ENCODE measurements at places on chromosomes 1 and 21.
A peak's percentile ranks its signal among the peaks of the same experiment; 100 is the strongest.

DNA sequence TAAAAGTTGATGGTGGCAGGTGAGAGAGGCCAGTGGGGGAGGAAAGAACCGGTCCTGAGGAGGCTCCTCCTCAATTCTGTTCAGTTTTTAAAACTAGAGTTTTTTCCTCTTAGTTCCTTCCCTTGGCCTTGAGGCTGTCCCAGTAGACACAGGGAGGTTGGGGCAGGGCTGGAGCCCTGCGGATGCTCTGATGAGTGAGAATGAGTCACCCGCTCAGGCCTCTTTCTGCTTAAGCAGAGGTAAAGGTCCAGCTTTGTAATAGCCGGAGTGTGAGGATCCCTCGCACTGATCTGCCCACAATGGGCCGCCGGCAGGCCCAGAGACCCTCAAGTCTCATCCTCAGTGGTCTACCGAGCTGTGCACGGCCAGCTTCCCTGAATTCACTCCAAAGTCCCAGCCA, 49.6 kb upstream of the IRF2BP2 start:
- peak; percentile 6 for DNase-seq

DNA sequence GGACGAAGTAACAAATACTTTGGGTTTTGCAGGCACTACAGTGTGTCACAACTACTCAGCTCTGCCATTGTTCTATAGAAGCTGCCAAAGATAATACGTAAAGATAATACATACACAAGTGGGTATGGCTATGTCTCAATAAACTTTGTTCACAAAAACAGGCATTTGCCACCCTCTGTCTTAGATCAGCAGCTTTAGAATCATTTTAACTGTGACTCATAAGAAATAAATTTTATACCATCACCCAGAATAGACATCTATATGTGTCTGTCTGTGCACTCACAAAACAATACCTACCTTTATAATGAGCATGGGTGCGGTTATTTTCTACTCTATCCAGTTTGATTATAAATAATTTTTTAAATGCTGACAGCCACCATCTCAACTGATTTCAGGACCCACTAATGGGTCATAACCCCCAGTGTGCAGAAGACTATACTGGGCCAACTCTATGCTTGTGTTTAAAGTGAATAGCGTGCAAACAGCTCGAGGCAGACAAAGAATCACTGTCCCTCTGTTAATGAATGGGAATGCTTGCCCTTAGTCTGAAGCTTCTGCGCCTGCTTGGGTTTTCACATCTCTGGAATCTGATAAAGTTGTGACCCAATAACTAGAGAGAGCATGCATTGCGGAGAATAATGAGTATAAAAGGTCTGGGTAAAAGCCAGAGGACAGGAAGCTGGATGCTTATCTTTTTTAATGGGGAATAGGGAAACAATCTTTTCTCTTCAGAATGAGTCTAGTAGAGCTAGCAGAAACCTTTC, 216.2 kb downstream of the PLPP3 start:
- no peak for DNase-seq

GRCh38 chr1:47611992-47612391, 174.1 kb downstream of the FOXD2 start:
- DNase-seq, result no peak

- no peak for DNase-seq
These were observed 690.6 kb upstream of the ZP4 start for GRCh38 chr1:238581332-238581731.

DNA sequence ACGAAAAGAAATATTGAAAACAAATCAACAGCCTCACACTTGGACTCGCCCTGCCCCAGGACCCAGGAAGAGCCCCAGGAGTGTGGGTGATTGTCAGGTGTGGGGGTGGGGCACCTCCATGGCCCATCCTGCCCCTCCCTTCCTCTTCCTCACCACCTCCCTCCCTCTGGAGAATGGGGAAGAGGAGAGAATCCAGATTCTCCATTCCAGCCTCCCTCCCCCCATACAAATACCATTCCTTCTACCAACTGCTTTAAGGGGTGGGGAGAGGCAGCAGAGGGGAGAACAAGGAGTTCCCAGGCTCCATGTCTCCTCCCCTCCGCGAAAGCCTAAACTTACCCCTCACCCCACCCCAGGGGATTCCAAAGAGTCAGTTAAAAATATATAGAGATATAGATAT, 36.7 kb downstream of the MEF2D start:
- no peak for DNase-seq

DNA sequence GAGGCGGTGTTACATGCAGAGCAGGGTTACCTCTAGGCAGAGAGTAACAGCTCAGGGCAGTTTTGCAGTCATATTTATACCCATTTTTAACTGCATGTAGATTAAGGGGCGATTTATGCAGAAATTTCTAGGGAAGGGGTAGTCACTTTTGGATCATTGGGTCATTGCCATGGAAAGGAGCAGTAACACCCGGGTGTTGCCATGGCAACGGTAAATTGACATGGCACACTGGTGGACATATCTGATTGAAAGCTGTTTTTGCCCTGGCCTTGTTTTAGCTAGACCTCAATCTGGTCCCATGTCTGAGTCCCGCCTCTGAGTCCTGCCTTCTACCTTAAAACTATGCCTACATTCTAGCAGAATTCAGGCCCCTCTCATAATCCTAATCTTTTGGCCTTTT, 11.8 kb upstream of the USP1 start:
- no peak for DNase-seq

DNA sequence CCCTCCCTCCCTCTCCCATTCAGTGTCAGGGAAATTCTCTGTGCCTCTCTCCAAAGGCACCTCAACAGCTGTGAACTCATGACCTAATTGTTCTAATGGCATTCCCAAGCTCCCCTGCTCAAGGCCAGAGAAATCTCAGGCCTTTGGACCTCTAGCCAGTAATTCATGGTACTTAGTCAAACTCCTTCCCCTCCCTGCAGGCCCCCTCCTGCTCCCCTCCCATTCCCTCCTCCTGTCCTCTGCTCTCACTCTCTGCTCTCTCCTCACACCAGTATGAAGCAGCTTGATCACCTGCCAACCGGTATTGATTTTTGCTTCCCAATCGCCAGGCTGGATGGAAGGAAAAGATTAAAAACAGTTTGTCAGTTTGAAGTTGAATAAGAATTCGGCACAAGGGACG, 370.5 kb upstream of the PBX1 start:
- no peak for DNase-seq

- no peak for DNase-seq
These were observed 21.9 kb downstream of the RAB3B start for GRCh38 chr1:51968632-51969031.

GRCh38 chr1:210800301-210800700, 333.6 kb downstream of the KCNH1 start:
- DNase-seq, result no peak

- DNase-seq, result no peak
These were observed 16.0 kb upstream of the POU3F1 start for GRCh38 chr1:38062361-38063288.

DNA sequence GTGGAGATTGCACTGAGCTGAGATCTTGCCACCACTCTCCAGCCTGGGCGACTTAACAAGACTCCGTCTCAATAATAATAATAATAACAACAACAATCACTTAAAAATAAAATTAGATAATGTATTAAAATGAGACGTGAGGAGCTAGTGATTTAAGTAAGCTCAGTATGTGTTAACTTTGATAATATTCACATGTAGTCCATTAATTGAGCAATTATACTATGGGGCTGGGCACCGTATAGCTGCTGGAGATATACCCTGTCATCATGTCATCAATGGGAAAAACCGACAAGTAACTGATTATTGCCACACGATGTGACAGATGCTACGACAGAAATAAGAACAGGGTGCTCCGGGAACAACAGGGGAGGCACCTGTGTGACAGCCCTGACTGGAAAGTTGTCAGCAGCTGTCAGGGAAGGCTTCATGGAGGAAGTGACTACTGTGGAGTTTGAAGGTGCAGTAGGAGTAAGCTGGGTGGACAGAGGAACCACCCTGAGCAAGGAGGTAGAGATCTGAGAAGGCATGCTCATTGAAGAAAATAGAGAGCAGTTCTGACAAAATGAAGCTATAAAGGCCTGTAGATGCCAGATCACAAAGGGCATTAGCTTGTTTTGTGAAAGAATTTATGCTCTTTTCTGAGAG, 924 bp upstream of the CAMSAP2 start:
- DNase-seq, result no peak

DNA sequence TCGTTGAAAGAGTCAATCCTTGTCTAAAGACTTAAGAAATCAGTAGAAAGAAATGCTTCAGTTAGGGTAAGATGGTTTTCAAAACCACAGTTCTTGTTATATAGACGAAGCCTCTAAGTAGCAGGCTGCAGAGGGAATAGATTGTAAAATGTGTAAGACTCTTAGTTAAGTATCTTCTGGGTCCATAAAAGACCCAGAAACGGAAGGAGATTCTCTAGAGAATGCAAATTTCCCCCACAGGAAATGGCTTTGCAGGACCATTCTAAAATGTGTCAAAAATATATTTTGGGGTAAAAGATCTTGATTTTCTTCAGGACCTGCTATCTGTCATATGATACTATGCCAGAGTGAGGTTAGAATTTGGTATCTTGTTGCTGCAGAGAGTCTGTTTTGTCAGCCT, 13.4 kb downstream of the OR2T1 start:
- DNase-seq, result no peak

DNA sequence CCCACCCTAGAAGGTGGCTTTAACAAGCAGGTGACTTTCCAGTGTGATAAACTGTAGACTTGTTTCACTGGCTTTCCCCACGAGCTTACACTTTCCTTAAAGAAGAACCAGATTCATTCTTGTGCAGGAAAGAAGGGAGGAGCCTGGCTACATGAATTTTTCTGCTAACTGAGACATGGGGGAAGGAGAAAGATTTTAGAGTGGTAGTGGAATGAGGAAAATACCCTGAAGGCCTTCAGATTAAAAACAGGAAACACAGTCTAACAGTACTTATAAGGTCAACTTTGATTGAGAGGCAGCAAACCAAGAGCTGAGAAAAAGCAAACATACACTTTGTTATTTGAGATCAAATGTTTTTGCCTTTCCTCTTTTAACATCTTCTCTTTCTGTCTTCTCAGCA, 640.9 kb upstream of the PLXNA2 start:
- no peak for DNase-seq

GRCh38 chr1:65435987-65436386, 15.5 kb downstream of the LEPR start:
- DNase-seq, result no peak

- no peak for DNase-seq
These were observed 1.3 kb downstream of the EDARADD start for GRCh38 chr1:236395230-236395946.

DNA sequence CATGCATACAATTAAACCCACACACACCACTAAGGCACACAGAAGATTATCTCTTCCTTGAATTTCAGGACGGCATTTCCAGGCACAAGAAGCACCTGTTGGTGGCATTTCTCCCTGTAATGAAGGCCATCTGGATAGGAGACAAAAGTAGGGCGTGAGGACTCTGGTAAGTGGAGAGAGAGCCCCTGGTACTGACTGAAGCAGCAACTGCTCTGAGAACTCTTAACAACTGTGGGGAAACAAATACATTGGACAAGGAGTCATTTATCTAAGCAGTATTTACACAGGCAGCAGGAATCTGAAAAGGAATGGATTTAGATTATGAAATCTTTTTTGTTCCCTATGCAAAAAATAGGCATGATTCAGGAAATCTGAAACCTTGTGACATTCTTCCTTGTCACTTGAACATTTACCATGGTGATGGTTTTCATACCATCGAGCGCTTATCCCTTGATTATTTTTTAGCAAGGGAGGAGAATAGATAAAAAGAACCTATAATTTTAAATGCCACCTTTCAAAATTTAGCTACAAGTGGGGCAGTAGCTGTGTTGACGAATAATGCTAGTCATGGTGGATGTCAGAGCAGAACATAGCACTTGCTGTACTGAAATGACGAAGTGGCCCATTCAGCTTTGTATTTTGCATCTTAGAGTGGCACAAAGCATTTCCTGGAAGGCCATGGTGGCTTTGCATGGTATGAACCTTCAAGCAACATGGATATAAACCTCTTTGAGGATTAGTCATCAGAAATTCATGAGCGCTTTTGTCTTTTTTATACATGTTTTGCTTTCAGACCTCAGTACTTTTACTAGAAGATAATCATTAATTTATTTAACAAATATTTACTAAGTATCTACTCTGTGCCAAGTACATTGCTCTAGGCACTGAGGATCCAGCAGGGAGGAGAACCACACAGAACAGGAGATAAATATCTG, 362.0 kb downstream of the ADGRL2 start:
- DNase-seq, result no peak

DNA sequence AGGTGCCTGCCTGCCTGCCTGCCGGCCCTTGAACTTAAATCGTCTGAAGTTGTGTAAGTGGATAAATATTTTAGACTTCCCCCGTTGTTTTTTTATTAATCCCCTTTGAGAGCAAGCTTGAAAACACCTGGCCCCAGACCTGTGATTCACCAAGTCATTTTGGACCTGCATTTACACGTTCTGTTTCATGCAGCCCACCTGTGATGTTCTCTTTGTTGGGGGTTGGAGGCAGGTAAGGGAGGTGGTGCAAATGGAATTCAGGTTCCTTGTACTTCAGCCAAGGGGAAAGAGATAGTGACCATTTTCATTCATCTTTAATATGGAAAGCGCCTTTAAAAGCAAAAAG, 1.2 kb downstream of the SLC37A1 start:
- no peak for DNase-seq

- DNase-seq, result no peak
These were observed 103.0 kb upstream of the VAV3 start for GRCh38 chr1:108067884-108068540.

GRCh38 chr1:31576201-31576669, at the start of gene TINAGL1:
Gene TINAGL1 (plus strand): TSS chr1:31576515. CDS start chr1:31577149, 634 bp downstream.
- peak; percentile 85 for DNase-seq

- DNase-seq, result no peak
These were observed 62.2 kb upstream of the SLC44A3 start for GRCh38 chr1:94757931-94758330.

- DNase-seq, result no peak
These were observed 339.8 kb downstream of the PRDM2 start for GRCh38 chr1:14039582-14040430.

GRCh38 chr1:209012443-209013196, 570.9 kb upstream of the CAMK1G start:
- peak; percentile 20 for DNase-seq

DNA sequence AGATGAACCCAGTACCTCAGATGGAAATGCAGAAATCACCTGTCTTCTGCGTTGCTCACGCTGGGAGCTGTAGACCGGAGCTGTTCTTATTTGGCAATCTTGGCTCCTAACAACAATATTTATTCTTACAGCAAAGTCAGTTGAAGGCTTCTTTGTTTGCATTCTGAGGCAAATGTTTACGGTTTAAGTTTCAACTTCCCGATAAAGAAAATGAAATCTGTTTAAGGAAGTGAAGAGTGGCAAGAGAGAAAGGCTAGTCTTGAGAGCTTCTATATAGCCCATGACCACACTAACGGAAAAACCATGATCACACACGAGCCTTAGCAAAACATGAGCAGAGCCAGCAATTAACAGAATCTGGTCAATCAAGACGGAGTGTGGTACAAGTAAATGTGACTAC, 122.6 kb upstream of the ZNHIT6 start:
- no peak for DNase-seq

DNA sequence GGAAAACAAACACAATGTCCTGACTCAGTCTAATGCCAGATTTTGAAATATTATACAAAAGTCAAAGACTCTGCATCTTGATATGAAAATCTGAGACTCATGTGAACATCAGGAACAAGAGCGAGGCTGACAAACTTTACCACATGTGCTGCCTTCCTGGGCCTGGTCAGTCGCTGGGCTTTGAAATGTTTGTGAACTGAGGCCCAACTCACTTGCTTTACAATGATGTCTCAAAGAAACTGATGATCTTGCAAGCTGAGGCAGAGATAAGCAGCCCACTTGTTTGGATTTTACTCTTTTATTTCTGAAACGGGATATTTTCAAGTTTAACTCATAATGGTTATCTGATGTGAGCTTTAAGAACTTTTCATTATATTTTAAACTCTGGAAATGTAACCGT, 2.1 kb downstream of the BCAR3 start:
- DNase-seq, result no peak

GRCh38 chr1:177067752-177068410, 96.6 kb downstream of the ASTN1 start:
- DNase-seq, result no peak

Measured in upper lobe of left lung (tissue), 6 donors.